ENCODE measurements at places on chromosomes 6 and 20. TPM values are rescaled to one million over a fixed set of nuclear protein-coding genes. Genes with fewer than 3 reads are reported as not detected.

DNA sequence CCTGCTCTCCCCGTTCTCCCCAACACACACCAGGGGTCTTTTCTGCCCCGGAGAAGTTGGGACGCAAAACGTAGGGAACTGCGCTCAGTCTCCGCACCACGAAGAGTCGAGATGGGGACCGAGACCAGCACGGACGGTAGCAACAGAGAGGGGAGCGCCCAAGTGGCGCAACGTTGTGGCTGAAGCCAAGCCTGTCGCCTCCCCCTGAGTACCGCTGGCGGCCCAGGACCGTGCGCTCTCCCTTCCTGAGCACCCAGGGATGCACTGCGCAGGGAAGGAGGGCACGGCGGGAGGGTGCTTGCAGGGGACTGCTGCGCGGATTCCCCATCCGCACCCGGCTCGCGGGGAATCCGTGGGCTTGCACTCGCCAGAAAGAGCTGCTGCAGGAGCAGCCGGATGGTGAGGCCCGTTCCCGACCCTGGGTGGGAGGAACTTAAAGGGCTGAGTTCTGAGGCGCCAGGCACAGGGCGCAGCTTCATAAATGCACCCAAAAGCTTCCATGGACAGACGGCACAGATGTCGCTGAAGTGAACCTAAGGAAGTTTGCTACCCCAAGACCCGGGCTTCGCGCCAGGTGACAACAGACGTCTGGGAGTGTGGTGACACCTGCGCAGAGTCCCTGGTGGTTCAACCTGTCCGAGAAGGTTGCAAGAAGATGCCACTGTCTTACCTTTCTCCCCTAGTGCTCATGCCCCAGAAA is 178.7 kb downstream of the TBXT start:
- no peak for DNase-seq

GRCh38 chr6:147935656-147936055 is 407.0 kb upstream of the SASH1 start:
- no peak for DNase-seq

MCHR2 gene
- not detected for polyA plus RNA-seq

GRCh38 chr20:9989066-9989724 is 45.6 kb upstream of the ANKEF1 start:
- no peak for DNase-seq

GRCh38 chr6:141729146-141729545 is 403.6 kb upstream of the GJE1 start:
- peak; percentile 6 for DNase-seq

LAMP5 gene
- 6.1 TPM for polyA plus RNA-seq

GRCh38 chr6:5412663-5413062 is 151.3 kb downstream of the FARS2 start:
- DNase-seq = no peak

GRCh38 chr6:130486417-130486816 is 120.6 kb downstream of the TMEM200A start:
- DNase-seq = no peak

ZBTB46 gene
- 17.2 TPM for polyA plus RNA-seq

DNA sequence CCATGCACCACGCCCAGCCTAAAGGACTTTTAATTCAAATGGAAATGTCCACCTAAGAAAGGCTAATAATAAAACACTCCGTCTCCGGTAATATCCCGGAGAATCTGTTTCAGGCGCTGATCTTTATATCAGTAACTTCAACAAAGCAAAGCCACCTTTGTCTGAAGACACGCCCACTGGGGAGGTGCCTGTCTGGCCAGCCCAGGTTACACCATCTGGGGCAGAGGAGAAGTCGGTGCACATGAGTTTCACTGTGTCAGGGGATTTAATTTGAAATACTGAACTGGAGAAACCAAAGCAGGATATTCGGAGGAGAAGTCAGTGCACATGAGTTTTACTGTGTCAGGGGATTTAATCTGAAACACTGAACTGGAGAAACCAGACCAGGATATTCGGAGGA is 9.4 kb downstream of the SERPINB6 start:
- DNase-seq = no peak

DNA sequence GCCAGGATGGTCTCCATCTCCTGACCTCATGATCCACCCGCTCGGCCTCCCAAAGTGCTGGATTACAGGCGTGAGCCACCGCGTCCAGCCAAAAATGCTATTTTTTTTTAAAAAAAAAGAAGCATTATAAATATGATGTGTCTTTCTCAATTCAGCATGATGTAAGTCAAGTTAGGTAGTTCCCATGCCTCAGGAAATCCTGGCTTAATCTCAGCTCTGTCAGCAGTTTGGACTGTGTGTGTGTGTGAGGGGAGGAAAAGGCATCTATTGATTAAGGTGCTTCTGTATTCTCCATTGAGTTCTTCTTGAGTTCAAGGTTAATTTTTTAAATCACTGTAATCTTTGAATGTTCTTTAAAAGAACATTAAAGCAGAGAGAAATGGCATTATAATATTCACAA is 51.5 kb downstream of the GMDS start:
- no peak for DNase-seq

DNA sequence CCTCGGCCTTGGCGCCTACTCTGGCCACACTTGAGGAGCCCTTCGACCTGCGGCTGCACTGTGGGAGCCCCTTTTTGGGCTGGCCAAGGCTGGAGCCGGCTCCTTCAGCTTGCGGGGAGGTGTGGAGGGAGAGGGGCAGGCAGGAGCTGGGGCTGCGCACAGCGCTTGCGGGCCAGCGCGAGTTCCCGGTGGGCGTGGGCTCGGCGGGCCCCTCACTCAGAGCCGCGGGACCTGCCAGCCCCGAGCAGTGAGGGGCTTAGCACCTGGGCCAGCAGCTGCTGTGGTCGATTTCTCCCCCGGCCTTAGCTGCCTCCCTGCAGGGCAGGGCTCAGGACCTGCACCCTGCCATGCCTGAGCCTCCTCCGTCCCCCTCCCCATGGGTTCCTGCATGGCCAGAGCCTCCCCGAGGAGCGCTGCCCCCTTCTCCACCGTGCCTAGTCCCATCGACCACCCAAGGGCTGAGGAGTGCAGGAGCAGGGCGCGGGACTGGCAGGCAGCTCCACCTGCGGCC is 136.8 kb downstream of the EPHA7 start:
- no peak for DNase-seq

GRCh38 chr20:22984606-22985005 is 50.5 kb upstream of the SSTR4 start:
- DNase-seq = no peak

GRCh38 chr20:42634156-42634555 is 555.5 kb downstream of the PTPRT start:
- no peak for DNase-seq

PROCR gene
- polyA plus RNA-seq = 13.0 TPM

DNA sequence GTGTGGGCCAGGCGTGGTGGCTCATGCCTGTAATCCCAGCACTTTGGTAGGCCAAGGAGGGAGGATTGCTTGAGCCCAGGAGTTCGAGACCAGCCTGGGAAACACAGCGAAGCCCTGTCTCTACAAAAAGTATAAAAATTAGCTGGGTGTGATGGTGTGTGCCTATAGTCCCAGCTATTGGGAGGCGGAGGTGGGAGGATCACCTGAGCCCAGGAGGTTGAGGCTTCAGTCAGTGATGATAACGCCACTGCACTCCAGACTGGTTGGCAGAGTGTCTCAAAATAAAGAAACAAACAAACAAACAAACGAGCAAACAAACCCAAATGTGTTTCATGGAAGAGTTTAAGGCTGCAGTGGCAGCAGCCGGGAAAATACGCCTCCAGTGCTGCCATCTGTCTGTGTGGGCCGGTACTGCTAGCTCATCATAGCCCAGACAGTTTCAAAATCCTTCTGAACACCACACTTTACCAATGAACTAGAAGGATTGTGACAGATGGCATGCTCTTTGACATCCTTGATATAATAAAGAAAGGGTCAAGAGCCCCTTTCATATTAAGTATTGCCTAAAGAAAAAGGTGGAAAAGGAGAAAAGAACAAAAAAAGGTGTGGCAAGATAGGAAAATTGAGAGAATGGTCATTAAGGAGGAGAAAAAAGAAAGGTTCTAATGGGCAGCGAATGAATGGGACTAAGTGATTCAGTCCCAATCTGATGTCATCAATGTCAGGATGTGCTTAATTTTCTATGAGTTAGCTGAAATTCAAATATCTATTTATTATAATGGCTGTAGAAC is 298.6 kb downstream of the SYNE1 start:
- peak; percentile 8 for DNase-seq

MOXD1 gene
- 174 TPM for polyA plus RNA-seq

DNA sequence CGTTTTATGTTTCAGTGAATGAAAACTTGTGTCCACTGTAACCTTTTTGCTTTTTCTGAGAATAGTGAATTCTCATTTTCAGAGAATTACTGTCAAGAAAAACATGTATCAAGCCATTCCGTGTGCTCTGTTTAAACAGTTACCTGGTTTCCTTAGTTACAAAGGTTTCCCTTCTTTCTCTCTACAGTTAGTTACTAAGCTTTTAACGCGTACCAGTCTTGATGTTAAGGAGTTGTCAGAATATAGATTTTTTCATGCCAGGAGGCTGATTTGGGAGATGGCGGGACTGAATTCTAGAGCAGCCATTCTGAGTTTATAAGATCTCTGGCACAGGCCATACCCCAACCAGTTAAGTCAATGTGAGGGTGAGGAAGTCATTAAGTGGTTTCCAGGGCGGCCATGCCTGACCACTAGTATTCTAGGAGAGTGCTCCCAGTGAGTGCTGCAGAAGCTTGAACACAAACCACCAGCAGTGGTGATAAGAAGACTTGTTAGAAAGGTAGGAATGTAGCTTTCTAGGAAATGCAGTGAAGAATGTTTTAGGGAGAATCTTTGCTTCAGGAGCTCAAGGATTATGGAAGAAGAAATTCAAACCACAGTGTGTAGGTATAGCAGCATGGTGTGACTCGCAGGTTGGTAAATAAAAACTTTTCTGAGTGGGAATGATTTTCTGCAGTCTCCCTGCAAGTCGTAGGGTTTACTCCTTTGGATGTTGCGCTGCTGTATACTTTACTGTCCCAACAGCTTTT is 112.9 kb downstream of the JARID2 start:
- DNase-seq = no peak

All from right renal pelvis (tissue), 4 donors.